Cortex of kidney (tissue), 1 donor: ENCODE measurements at places on chromosomes 7 and 10.

DNA sequence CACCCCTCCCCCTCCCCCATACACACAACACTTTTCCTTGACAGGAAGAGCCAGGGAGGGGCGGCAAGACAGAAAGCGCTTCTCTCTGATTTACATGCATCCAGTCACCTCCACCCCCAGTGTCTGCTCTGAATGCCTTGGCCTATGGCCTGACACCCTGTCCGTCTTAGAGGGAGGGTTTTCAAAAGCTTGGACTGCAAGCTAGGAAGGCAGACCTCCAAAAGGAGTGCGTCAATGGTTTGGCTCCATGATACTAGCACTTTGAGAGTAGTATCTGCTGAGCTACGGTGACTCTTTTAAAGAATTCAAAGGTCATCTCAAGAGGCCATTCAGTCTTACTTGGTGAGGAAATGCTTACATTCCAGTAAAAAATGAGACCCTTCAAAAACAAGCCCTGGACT lies 20.3 kb upstream of the PAX2 start:
- no peak for DNase-seq

DNA sequence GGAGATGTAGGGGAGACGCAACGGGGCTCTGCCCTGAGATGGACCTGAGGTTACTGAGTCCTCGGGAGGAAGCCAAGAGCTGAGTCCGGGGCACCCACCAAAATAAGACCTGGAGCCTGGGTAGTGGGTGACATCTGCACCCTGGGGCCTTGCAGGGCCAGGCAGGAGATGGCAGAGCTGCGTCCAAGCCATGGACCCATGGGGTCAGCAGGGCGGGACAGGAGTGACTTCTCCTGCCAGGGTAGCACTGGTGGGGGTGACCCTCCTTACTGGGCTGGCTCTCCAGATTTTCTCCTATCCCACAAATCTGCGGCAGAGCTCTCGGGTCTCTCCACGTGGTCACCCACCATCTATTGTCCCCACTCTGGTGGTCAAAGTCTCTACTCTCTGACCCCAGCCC lies 2.1 kb downstream of the GHRHR start:
- no peak for DNase-seq

DNA sequence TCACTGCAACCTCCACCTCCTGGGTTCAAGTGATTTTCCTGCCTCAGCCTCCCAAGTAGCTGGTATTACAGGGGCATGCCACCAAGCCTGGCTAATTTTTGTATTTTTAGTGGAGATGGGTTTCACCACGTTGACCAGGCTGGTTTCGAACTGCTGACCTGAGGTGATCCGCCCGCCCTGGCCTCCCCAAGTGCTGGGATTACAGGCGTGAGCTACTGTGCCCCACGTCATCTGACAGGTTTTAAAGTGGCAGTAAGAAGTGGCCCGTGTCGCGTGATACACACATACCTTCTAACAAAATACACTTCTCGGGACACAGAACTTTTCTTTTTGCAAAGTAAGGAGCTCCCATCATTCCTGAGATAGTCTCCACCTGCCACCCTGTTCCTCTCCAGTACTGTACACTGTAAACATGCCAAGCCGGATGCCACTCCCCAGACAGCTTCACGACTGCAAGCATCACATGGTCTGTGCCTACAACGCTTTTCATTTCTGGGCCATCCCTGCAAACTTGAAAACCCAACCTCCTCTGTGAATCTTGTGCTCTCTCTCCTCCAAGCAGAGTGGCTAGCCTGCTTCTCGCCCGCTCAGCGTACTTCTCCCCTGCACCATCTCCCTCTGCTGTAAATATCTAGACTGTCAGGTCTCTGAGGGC lies 256.3 kb upstream of the KLF14 start:
- no peak for DNase-seq

DNA sequence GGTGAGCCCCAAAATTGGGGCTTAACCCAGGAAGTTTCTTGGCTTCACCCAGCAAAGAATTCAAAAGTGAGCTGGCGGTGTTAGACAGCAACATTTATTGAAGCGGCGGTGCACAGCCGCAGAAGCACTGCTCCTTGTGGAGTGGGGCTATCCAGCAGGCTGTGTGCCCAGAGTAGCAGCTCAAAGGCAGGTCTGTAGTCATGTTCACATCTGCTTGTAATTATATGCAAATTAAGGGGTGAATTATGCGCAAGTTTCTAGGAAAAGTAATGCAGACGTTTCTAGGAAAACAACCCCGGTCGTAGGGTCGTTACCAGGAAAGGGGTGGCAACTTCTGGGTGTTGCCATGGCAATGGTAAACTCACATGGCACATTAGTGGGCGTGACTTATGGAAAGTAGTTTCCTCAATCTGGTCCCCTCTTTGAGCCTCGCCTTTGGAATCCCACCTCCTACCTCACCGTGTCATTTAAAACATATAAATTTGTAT lies 13.7 kb upstream of the KBTBD2 start:
- DNase-seq = no peak

DNA sequence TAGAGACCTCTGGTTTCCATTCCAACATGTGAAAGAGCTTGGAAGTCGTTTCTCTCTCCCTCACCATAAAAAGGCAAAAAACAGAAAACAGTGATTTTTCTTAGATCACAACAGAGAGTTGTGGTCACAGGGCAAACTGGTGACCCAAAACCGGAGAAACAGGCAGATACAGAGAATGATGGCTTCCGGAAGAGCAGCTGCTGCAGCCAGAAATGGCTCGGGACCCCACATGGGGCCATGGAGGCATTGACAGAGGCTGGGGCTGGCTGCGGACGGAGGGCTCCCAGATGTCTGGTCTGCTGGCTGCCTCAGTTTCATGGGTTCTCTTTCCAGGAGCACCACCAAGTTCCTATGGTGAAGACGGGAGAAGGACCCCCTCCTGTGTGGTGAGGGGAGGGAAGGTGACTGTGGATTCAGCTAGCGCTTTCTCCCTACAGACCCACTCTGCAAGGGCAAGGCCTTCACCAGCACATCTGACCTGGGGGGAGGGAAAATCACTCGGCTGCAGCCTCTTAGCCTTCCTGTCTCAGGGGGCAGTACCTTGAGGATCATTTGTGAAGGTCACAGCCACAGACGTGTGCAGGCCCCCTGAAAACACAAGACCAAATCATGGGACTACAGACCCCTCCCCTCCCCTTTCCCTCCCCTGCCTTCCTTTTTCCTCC lies 81.4 kb downstream of the WDR37 start:
- no peak for DNase-seq

DNA sequence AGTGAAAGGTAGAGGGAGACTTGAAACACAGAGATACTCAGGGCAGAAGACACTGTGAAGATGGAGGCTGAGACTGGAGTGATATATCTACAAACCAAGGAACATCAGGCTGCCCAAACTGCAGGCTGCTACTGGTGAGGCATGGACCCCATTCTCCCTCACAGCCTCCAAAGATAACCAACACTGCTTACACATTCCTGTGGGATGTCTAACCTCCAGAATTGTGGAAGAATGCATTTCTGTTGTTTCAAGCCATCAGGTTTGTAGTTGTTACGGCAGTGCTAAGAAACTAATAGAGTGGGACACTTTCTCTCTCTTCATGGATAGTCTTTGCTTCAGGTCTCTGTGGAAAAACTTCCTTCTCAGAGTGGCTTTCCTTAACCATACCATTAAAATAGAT lies 182.6 kb upstream of the TMEM106B start:
- DNase-seq = no peak

DNA sequence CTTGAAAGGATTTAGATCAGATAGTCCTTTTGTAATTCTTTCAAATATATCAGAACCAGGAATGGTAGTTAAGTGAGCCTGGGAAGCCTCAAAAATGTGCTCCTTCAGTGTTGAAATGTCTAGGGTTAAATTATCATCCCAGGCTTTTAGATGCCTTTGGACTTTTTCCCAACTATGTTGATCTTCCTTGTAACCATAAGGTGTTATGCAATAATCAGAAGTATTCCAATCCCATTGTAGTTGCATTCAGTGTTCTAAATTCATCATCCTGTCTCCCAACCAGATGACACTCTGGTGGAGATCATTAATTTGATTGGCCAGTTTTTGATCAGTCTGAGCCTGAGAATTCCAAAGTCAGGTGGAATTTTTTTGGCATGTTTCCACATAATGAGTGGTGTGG lies 35.1 kb upstream of the AKR1C2 start:
- DNase-seq = no peak

GRCh38 chr10:34008656-34009055 lies 674.2 kb upstream of the NRP1 start:
- no peak for DNase-seq

GRCh38 chr10:58444876-58445275 lies 59.7 kb downstream of the TFAM start:
- no peak for DNase-seq

- no peak for DNase-seq
Observed at GRCh38 chr7:105295596-105296352, 92.9 kb downstream of the SRPK2 start.

DNA sequence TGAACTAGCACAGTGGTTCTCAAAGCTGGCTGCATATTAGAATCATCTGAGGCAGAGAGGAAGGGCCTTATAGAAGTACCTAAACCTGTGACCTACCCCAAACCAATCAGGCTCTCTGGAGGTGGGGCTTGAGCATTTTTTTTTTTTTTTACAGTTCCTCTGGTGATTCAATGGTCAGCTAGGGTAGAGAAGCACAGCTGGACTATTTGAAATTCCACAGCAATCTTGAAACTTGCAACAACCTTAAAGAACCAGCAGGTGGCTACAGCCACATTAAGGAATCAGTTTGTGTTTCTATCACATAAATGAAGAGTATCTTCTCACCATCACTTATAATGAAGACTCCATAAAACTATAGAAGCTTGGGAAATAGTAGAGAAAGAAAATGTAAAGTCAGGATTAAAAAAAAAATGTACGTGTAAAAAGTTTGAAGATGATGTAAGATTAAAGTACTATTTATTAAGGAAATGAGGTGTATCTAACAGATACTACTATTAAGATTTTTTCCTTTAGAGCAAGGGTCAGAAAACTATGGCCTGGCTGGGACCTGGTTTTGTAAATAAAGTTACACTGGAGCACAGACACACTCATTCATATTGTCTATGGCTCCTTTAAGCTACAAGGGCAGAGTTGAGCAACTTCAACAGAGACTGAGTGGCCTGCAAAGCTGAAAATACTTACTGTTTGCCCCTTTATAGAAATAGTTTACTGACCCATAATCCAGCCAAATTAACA lies 3.8 kb downstream of the RTKN2 start:
- no peak for DNase-seq

DNA sequence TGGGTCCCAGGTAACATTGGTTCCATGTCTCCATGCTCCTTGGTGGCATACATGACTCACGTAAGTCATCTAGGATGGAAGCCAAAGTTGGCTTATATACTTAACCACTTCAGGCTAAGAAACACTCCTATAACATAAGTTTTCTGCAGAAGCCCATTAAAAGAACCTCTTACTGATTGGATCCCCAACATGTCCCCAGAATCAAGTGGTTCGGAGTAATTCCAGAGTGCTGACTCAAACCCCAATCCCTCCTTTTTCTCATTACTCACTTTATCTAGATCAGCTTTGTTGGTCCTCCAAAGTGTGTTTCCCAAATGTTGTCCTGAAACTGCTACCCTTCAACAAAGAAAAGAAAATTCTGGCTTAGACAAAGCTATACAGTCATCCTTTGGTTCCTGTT lies 10.1 kb upstream of the ATOH7 start:
- DNase-seq = no peak

DNA sequence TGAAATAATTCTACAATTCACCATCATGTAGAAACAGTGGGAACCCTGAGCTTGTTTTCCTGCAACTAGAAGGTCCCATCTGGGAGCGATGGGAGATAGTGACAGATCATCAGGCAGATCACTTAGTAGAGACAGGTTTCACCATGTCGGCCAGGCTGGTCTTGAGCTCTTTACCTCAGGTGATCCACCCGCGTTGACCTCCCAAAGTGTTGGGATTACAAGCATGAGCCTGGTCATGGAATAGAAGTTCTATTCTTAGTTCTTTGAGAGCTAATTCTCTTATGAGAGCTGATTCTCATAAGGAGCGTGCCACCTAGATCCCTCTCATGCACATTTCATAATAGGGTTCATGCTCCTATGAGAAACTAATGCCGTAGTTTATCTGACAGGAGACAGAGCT lies 778.0 kb upstream of the AUTS2 start:
- DNase-seq = no peak

GRCh38 chr7:64775289-64775688 lies 18.9 kb upstream of the ZNF138 start:
- DNase-seq = no peak

GRCh38 chr7:123271231-123271630 lies 71.5 kb upstream of the SLC13A1 start:
- DNase-seq = no peak

DNA sequence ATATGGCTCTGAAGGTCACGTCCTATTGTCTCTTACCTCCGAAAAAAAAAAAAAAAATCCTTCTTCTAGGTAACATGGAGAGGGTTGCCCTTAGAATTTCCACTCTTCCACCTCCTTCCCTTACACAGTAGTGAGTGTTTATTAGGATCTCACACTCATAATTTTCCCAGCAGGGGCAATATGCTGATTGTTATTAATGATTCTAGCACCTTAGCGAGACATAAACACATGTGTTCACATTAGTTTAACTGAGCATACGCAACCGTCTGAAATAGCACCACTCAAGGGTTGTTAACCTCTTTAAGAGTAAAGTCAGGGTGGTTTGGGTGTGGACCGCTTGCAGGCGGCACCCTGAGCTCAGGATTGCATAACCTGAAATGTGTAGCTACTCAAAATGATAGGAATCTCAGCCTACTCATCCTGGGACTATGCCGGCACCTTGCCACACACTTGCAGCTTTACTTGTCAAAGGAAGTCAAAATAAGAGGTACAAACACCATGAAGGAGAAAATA lies 52.2 kb downstream of the CPEB3 start:
- no peak for DNase-seq

GRCh38 chr7:111931016-111931517 lies 275.1 kb downstream of the DOCK4 start:
- no peak for DNase-seq

GRCh38 chr7:100465702-100466311 lies 1.7 kb upstream of the SPACDR start:
- no peak for DNase-seq

DNA sequence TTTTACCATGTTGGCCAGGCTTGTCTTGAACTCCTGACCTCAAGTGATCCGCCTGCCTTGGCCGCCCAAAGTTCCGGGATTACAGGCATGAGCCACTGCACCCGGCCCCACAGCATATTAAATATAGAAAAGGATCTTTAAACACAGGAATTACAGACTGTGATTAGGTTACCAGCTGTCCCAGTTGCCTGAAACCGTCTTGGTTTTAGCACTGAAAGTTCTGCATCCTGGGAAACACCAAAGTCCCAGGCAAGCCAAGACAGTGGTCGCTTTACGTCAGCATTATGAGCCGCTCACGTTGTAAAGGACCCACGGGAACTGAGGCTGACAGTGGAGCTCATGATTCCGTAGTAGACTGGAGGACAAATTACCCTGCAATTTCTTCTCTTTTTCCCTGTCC lies 69.0 kb upstream of the FAM180A start:
- no peak for DNase-seq

GRCh38 chr10:110514848-110515247 lies 17.1 kb downstream of the DUSP5 start:
- DNase-seq = no peak
